ENCODE measurements at places on chromosomes 4 and X.

GRCh38 chrX:27555514-27555913 lies 34.6 kb upstream of the DCAF8L2 start:
- DNase-seq: peak; percentile 41

DNA sequence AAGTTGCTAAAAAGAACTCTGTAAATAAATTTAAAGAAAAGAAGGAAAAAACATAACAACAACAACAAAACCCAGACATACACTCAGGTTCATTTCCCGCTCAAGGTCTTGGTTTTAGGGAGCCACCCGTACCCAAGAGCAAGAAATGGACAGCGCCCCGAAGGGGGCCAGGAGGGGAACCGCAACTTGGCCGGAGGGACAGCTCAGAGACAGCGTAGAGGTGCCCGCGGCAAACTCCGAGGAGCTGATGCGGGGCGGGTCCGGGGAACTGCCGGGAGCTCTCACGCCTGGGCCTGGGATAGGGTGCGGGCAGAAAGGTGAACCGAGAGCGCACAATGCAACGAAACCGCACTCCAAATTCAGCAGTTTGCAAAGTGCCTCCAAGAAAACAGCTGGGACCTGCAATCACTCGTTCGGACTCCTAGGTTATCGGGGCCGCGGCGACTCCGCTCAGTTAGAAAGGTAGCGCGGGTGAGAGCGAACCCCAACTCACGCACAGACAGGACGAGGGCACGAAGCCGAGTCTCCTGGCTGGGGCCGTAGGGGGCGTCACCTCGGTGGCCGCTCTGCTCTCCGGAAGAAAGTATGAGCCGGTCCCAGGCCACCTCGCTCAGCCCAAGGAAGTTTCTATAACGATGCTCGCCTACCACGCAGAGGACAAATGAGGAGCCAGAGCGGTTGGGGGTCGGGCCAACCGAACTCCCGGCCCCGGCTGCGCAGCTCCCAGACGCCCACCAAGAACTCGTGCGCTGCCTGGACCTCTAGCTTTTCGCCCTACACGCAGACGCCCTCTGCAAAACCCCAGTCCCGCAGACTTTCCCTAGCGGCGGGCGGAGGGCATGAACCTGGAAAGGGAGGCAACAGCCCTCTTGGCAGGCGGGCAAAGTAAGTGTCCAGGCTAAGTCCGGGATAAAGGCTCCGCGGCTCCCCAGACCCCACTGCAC lies 1.4 kb downstream of the NDNF start:
- peak; percentile 67 for DNase-seq

- DNase-seq: peak; percentile 62
Measured at GRCh38 chr4:138595171-138595570, 353.0 kb upstream of the SLC7A11 start.

GRCh38 chrX:153708415-153708814 lies 15.8 kb downstream of the BCAP31 start:
- peak; percentile 75 for DNase-seq

DNA sequence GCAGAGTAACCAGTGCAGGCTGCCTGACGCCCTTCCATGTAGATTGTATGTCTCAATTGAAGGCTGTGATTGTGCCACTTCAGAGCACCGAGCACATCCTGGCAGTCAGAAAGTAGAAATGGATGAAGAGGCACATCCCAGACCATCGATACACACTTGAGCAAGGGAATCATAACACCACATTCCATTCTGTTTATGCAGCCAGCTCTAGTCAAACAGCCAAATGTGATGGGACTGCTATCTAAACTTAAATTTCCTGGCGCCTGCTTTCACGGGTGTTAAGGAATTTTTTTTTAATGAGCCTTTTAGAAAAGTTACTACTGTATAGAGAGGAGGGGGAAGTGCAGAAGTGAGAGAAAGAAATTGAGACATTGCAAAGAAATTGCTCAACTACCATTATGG lies 84.4 kb downstream of the PPARGC1A start:
- no peak for DNase-seq

- no peak for DNase-seq
Measured at GRCh38 chr4:82891707-82892466, 934 bp upstream of the SEC31A start.

GRCh38 chr4:182188622-182189021 lies 54.6 kb upstream of the TENM3 start:
- no peak for DNase-seq

- no peak for DNase-seq
Measured at GRCh38 chr4:54946741-54947140, 178.7 kb downstream of the KDR start.

DNA sequence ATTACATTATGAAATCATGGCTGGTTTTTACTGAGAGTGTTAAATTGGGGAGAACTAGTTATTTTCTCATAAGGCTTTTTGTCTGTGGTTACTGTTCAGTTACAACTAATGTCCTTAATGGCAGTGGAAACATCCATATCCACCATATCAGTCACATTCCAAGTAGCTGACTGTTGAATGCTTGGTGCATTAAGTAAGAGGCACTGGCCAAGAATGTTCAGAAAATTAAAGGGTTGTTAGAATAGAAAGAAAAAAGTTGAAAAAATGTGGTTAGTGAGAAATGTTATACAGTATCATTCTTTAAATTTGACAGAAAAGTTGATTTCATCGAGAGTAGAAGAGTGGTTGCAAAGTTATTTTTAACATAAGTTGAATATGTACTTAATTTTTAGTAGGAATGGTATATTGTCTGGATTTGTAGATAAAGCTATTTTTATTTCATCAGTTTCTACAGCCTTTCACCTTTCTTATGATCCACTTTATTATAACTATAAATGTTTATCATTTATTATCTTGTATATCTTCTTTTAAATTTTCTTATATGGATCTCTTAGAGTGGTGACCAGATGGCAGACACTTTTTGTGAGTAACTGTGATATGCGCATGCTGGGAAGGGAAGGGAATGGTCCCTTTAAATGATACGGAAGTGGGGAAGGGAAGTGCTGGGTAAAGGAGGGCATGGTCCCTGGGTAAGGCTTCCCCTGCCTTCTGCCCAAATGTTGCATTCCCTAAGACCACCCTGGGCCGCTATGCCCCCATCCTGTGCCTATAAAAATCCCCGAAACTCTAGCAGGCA lies 2407.1 kb downstream of the ARAP2 start:
- no peak for DNase-seq

DNA sequence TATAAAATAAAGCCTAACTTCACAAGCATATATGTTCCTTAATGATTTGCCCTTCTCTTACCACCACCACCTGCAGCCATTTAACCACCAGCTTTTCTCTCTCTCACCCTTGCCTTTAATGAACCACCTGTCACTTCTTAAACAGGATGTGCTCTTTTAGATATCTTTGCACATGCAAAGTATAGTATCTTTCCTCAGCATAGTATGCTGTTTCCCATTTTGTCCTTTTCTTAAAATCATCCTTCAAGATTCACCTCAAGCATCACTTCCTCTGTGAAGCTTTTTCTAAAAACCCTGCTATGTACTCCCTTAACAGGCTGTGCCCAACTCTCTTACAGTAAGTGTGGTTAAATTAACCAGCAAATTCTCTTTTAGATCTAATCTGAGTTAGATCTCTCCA lies 8.2 kb upstream of the CNOT6L start:
- DNase-seq: no peak

DNA sequence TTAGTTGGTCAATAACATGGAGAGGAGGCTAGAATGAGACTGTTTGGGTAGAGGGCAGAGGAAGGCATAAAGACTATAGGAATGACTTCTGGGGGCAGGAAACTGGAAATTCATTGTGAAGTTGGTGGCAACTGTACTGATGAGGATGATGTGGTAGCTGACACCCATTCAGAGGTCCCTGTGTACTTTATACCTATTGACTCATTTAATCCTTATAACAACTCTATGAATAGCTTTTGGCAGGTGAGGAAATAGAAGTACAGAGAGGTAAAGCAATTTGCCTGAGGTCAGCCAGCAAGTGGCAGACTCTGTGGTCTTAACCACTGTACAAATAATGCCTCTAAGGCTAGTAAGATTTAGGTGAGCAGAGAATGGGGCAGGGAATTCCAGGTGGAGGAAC lies 100.1 kb downstream of the GATB start:
- DNase-seq: no peak

DNA sequence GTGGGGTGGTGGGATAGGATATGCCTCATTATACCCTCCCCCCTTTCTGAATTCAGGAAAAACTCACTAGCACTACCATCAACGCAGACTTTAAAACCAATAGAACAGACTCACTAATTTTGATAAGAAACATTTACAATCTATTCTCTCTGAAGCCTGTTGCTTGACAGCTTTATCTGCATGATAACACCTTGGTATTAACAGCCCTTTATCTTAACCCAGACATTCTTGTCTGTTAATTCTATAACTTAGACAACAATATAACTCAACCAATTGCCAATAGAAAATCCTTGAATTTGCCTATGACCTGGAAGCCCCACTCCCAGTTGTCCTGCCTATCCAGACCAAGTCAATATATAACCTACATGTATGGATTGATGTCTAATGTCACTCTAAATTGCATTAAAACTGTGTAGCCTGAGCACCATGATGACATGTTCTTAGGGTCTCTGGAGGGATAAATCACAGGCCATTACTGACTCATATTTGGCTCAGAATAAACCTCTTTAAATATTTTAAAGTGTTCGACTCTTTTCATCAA lies 1.5 kb upstream of the UGT2A3 start:
- no peak for DNase-seq

- DNase-seq: peak; percentile 65
Measured at GRCh38 chr4:112604589-112604988, 32.1 kb downstream of the ZGRF1 start.

- no peak for DNase-seq
Measured at GRCh38 chr4:70359115-70359661, 1.4 kb upstream of the SMR3A start.

GRCh38 chrX:50705042-50705441 lies 109.0 kb downstream of the SHROOM4 start:
- DNase-seq: no peak

DNA sequence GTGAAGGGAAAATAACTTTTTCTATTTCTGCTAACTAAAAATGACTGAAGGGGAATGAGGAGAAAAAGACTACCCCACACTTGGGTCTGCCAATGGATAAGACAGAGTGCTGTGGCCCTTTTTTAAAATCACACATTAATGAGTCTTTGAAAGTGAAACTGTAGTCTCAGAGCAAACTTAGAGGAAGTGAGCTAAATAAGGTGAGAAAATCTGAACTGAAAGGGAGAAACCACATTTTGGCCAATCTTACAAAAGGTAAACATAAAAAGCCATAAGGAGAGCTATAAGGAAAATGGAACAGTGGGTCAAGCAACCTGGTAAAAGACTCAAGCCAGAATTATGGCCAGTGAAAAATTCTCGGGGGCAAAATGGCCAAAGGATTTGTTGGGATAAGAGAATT lies 755.1 kb upstream of the IGFBP7 start:
- no peak for DNase-seq

DNA sequence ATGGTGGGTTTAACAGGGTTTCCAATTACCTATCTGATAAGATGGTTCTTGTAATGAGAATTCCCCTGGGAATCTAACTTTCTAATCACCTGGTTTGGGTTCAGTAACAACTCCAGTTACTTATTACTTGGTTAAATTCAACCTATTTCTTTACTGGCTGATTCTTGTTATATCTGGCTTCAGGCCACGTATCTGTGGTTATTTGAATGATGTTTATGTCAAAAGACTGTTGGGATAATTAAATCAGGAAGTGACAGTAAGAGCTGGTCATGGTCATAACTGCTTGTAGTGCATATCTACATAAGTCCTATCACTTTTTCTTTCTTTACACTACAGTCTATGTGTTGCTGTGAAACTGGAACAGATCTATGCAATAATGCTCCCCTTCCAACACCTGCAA lies 108.1 kb downstream of the MID1 start:
- DNase-seq: no peak

- DNase-seq: no peak
Measured at GRCh38 chrX:102129473-102129872, 4.0 kb downstream of the TCEAL2 start.

- no peak for DNase-seq
Measured at GRCh38 chrX:145563159-145563558, 254.5 kb upstream of the SLITRK2 start.

GRCh38 chr4:39023059-39023458 lies 9.2 kb downstream of the TMEM156 start:
- DNase-seq: no peak

DNA sequence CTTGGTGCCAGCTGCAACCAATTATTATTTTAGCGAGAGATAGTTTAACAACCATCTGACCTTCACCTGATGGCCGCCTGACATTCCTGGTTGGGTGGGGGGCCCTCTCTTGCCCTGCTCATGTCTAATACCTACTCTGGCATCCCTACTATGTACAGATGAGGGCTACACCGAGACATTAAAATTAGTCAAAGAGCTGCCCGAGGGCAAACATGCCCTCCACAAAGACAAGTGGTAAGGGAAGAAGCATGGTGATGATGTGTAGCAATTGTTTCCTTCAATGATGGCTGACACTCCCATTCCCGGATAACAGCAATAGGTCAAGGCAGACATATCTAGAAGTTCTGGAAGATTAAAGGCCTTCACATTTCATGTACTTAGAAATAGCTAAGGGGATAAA lies 49.6 kb downstream of the MAP7D3 start:
- DNase-seq: no peak

DNA sequence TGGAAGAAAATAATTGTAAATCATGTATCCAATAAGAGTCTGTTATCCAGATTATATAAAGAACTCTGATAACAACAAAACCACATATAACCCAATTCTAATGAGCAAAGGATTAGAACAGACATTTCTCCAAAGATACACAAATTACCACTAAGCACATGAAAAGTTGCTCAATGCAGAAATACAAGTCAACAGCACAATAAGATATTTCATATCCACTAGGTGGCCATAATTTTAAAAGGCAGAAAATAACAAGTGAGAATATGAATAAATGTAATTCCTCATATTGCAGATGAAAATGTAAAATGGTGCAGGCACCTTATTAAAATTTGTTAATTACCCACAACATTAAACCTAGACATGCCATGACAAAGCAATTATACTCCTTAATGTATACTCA lies 73.9 kb upstream of the ZCCHC13 start:
- DNase-seq: no peak

DNA sequence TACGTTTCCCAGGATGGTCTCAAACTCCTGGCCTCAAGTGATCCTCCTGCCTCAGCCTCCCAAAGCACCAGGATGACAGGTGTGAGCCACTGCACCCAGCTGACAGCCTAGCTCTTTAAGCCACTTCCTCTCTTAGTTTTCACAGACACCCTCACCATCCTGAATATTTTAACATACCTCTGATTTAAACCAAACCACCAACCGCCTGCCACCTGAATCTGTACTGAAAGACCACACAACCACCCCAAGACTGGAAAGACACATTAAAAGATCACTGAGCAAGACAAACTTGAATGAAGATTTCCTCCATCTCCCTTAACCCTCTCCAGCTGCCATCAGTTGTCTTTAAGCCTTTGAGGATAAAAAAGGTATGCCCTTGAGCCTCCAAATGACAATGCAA lies 110.6 kb downstream of the SH3KBP1 start:
- no peak for DNase-seq

DNA sequence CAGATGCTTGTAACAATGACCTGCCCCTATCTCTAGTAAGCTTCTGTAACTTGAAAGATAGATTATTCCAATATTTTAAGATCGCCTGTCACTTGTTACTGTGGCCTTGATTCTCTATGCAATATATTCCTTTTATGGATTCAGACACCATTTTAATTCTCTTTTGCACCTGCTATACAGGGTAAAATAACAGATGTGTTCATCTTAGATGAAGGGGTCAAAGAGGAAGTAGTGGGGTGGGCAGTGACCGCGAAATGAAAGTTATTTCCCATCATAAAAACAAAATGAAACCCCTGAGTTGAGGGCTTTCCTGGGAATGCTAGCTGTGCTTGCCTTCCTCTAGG lies 175.9 kb downstream of the TSPAN5 start:
- no peak for DNase-seq

Measured in D341Med (cell line).